Left renal pelvis (tissue), 4 donors: ENCODE measurements at places on chromosomes 6 and 20. TPM values are rescaled to one million over a fixed set of nuclear protein-coding genes. Genes with fewer than 3 reads are reported as not detected.

The SAPCD1 gene
- polyA plus RNA-seq = 13.0 TPM

DNA sequence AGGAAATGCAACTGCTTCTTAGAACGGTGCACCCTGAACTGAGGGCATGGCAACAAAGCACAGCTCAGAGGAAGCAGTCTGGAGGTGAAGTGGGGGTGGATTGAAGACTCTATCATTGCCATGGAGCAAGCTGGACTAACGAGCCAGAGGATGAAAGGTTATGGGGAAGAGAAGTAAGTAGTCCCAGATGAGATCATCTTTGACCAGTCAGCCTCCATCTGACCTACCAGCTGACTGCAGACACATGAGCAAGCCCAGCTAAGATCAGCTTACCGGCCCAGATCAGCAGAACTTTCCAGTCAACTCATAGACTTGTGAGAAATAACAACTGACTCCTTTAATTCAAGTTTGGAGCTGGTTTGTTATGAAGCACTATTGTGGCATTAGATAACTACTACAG, 9.1 kb upstream of the JAG1 start:
- no peak for DNase-seq

GRCh38 chr6:72816022-72816421, 194.2 kb downstream of the KCNQ5 start:
- DNase-seq = no peak

GRCh38 chr6:92708945-92709344, 710.4 kb downstream of the EPHA7 start:
- DNase-seq = no peak

DNA sequence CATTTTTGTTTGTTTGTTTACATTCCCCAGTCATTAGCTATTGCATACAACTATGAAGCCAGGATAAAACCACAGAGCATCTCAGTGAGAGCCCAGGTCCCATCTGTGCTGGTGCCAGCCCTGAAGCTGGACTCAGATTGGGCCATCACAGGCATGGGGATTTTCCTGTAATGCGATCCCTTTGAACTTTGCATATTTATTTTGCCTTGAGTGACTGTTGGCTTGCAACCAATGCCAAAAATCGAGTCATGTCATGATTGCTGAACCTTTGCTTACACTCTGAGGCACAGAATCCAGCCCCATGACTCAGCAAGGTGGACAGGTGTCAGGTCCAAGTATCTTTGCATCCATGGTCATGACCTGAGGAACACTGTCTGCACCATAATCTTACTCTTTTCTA, 46.2 kb upstream of the GGTLC1 start:
- DNase-seq = no peak

The MICAL1 gene
- 24.6 TPM for polyA plus RNA-seq

DNA sequence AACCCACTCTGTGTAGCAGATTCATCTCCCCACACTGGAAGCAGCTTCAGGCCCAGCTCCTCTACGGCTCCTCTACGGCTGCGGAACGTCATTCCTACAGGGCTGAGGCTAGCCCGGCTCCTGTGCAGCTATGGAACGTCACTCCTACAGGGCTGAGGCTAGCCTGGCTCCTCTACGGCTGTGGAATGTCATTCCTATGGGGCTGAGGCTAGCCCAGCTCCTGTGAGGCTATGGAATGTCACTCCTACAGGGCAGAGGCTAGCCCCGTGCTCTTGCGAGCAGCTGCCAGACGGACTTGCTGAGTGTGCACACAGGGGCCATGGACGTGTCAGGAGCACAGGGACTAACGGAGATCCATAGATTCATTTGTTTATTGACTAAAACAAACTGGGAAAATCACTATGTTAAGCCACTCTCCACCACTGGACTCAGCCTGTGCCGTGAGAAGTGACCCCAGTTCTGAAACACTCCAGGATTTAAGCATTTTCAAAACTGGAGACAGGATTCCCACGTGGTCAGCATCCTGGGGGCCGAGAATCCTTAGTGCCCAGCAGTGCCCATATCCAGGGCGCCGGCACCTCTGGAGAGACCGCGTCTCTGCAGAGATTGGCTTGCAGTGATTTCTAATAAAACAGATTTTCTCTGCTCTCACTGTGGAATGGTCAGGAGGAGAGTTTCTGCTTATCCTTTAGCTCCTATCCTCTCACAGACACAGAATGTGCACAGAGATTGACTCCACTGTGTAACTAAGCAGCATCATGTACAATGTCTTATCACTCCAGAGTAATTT, 5.0 kb downstream of the KCNQ2 start:
- no peak for DNase-seq

The SEMG1 gene
- not detected for polyA plus RNA-seq

DNA sequence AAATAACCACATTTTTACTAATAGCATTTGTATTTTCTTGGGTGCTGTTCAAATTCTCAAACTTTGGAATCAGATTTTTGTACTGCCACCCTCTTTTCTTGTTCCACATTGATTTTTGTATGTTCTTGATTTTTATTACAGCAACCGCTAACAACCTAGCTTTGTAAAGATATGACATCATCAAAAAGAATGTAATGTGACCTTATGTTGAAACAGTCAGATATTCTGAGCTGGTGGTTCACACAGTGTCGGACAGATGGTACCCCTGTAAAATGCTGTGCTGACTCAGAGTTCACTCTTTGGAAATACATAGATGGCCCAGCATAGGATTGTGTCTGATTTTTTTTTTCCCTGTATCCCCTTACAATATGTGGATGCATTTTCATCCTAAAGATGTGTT, 118.9 kb downstream of the QKI start:
- no peak for DNase-seq

- no peak for DNase-seq
These were observed 46.2 kb upstream of the RNF144B start for GRCh38 chr6:18340781-18341551.

The DNAH8 gene
- 0.42 TPM for polyA plus RNA-seq

The HINT3 gene
- polyA plus RNA-seq = 36.8 TPM

The CARMIL1 gene
- 6.8 TPM for polyA plus RNA-seq

The NOX3 gene
- not detected for polyA plus RNA-seq

The SAMD5 gene
- polyA plus RNA-seq = 16.2 TPM

- no peak for DNase-seq
These were observed 308.6 kb upstream of the ZFP64 start for GRCh38 chr20:52500157-52500556.

DNA sequence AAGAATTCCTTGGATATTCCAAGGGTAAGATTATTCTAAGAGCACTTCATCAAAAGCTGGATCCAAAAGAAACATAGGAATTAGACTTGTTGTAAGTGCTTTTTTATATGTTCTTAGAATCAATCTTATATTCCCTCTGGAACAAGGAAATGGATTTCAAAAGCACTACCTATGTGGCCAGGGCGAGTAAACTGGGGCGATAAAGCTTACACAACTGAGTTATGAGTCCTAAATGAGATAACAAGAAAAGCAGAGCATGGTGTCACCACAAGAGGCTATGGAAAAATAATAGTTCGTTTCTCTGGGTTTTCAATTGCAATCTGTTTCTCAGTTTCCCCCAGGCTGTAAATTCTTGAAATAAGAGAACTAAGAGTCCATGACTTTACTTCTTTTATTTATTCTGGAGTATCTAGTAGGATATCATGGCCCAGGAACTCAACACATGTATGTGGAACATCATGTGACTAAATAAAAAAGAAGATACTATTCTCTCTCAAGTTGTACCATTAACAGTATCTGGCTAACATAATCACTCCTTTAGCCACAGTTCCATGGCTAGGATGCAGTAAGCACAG, 51.5 kb downstream of the NUDT3 start:
- no peak for DNase-seq

GRCh38 chr20:12243327-12243726, 325.6 kb downstream of the BTBD3 start:
- no peak for DNase-seq

- DNase-seq = no peak
These were observed 8.0 kb upstream of the SNX3 start for GRCh38 chr6:108268845-108269244.

The CYP24A1 gene
- 0.15 TPM for polyA plus RNA-seq

DNA sequence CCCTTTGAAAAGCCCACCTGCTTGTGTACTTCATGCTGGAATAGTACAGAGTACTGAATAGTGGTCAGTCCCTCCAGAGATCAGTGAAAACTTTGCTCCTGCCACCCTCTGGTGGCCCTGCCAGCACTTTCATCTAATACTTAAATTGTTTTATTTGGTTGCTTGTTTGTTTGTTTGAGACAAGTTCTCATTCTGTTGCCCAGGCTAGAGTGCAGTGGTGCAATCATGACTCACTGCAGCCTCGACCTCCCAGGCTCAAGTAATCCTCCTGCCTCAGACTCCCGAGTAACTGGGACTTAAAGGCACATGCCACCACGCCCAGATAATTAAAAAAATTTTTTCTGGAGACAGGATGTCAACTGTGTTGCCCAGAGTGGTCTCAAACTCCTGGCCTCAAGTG, 9.1 kb downstream of the FAM83D start:
- no peak for DNase-seq

GRCh38 chr6:43963877-43964658, 163.2 kb downstream of the MRPL14 start:
- DNase-seq = no peak

GRCh38 chr6:7494638-7495037, 46.8 kb upstream of the DSP start:
- DNase-seq = no peak

The MMP24 gene
- polyA plus RNA-seq = 2.2 TPM

The CRNKL1 gene
- polyA plus RNA-seq = 42.0 TPM

- no peak for DNase-seq
These were observed 122.6 kb downstream of the PRND start for GRCh38 chr20:4844325-4844724.

DNA sequence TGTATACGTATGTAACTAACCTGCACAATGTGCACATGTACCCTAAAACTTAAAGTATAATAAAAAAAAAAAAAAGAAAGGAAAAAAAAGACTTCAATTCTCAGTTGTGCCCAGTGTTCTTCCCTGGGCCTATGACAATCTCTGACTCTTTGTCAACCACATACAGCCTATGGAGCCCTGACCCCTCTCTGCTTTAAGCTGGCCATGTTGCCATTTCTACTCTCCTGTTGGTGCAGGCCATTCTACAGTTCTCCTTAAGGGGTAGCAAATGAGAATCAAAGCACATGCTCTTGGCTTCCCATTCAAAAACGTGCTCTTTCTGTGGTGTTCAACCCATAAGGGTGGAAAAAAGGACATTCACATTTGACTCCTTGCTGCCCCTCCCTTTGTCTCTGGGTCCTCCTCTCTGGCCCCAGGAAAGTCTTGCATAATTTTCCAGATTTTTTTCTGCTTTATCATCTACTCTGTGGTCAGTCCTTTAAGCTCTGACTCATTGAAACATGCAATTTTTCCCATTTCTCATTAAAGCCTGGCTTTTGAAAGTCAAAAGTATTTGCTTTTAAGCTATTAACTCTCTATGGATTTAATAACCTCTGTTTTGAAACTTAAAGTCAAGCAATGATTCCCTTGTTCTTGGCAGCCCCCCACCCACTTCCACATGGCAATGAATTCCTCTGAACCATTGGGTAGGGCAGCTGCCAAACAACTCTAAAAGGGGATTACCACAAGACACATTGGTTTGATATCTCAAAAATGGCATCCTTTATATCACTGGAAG, 208.6 kb upstream of the MCHR2 start:
- DNase-seq = no peak
